Renal pelvis (tissue), 12 donors: ENCODE measurements at places on chromosomes 2 and 18.

GRCh38 chr2:1222056-1222455, 191.2 kb upstream of the TPO start:
- DNase-seq: no peak

GRCh38 chr2:33421820-33422219, 54.6 kb upstream of the RASGRP3 start:
- no peak for DNase-seq

DNA sequence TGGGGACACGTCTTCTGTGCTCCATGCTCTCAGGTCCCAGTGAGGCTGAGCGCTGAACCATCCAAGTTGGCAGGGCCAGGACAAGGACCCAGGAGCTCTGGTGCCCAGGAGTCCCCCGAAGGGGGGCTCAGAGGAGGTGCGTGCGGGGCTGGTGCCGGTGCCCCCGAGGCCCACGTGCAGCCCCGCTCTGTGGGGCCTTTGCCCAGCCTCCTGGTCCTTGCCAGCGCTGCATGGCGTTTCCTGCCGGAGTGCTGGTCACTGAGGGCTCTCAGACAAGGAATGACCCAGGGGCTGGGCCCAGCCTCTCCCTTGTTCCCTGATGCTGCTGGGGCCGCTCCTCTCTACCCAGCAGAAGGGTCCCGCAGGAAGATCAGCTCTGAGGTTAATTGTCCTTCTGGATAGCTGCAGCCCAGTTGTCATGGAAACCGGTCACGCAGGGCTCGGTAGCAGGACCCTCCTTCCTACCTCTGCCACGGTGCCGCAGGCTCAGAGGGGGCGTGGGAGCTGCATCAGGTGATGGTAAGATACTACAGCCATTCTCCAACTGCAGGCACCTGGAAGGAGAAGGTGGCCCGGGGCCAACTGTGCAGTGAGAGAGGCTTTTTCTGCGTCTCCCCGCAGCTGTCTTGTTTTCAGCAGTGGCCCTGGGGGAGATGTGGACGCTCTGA, 64.5 kb downstream of the RRM2 start:
- DNase-seq: no peak

- no peak for DNase-seq
Measured at GRCh38 chr2:8000870-8001269, 681.0 kb upstream of the ID2 start.

DNA sequence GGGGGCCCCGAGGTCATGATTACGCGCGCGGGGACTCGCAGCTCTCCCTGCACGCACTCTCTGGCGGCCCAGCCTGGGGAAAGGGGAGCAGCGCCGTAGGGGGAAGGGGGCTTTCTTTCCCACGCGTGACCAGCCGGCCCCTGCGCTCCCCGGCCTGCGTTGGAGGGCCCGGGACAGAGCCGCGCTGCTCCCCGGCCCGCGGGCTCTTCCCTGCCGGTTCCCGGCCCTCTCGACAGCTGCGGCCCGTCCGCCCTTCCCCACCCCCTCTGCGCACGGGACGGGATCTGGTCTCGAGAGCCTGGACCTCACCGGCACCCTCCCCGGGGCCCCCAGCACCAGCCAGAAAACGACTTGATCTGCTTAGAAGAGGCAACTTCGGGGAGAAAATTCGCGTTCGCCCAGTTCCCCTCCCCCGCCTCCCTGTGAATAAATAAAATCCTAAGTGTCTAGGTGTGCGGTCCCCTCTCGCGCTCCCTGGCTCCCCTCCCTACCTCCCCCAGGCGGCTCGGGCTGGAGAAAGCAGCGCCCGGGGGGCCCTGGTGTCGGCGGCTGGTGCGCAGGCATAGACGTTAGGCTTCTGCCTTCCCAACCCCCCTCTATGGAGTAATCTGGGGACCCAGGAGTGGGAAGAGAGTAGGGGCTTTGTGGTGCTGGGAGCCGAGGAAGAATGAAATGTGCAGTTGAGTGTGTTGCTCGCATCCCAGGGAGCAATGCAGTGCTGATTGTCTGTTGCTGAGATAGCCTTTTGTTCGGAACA, 803 bp upstream of the FIGN start:
- peak; percentile 64 for DNase-seq

DNA sequence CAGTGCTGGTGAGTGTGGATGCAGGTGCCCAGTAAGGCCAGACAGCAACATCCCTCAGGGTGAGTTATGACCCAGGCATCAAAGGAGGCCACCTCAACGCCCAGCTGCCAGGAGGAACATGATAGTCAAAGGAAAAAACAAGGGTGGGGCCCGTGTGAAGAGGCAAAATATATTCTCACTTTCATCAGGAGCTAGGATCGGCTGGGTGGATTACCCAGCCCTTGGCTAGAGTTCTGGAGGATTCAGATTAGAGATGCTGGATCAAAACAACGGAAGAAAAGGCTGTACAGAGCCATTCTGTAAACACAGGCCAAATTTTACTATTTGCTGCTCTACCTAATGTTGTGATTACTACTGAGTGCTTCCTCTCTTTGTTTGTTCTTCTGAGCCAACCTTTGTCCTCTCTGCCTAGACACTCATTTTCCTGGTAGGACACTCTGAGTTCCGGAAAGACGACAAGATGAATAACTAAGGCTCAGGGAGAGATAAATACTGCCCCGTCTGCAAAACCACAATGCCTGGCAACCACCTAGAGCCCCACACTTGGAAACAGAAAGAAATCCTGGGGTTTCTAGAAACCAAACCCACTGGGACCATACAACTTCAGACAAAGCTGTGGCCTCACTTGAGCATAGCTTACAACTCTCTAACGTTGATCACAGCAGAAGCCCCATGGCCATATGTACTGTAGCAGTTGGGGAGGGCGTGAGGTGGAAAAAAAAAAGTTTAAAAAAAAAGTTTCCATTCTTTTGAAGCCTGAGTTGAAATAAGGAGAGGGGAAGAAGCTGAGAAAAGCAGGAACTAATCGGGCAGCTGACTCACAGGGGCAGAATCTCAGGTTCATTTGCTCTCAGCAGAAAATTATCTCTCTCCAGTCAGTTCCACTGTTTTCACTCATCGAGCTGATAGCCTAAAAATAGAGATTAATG, 17.8 kb upstream of the PMAIP1 start:
- DNase-seq: no peak

DNA sequence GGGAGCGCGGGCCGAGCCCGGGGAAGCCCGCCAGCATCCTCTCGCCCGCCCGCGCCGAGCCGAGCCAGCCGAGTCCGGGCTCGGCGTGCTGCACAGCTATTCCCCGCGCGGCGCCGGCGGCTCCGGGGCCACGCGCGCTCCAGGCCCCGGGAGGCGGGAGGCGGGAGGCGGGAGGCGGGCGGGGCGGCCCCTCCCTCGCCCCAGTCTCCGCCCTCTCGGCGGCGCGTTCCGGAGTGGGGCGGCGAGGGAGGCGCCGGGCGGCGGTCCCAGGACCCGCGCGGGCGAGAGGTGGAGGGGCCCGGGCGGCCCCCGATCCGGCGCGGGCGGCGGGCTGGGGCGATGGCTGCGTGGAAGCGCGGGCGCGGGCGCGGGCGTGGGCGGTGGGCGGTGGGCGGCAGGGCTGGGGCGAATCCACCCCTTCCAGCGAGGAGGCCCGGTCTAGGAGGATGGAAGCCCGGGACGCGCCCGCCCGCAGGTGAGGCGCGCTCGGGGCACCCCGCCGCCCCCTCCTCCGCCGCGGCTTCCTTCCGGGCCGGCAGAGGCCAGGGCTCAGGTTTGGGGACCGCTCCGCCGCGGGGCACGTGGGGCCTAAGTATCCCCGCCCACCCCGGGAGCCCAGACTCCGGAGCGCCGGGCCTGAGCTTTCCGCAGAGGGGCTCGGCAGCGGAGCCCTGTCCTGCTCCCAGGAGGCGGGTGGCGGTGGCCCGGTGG, at the start of gene ADCY3:
ADCY3 (minus strand) TSS at position 140 of the 711 bp plus-strand sequence. CDS start 1,250 bp downstream, outside the sequence.
- DNase-seq: peak; percentile 39

DNA sequence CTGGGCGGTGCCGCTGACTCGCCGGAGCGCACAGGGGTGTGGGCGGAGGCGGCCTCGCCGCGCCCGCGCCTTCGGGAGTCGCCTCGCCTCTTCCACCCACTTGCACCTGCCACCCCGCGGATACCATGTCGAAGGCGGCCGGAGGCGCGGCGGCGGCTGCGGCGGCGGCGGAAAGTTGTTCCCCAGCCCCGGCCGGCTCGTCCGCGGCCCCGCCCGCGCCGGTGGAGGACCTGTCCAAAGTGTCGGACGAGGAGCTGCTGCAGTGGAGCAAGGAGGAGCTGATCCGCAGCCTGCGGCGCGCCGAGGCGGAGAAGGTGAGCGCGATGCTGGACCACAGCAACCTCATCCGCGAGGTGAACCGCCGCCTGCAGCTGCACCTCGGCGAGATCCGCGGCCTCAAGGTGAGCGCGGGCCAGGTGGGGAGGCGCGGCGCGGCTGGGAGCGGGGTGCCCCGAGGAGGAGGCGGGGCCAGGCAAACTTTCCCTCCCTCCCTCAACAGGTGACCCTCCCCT, 766 bp downstream of the CCDC85A start:
- no peak for DNase-seq

GRCh38 chr2:212364112-212364985, 174.3 kb downstream of the ERBB4 start:
- no peak for DNase-seq

DNA sequence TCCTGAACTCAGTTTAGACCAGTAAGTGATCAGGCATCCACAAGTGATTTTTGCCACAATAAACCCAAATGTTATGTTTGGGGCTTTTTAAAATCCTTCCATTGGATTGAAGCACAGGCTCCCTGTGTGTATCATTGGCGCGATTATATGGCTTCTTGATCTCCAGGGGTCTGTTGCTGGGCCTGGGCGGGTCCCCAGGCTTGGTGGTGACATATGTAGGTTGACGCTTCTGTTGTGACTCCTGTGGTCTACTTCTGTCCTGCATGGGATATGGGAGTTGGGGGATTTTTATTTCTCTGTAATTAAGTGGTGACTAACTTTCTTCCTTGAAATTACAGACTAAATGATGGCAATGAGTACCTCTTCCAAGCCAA, 56.2 kb upstream of the EML6 start:
- DNase-seq: no peak

DNA sequence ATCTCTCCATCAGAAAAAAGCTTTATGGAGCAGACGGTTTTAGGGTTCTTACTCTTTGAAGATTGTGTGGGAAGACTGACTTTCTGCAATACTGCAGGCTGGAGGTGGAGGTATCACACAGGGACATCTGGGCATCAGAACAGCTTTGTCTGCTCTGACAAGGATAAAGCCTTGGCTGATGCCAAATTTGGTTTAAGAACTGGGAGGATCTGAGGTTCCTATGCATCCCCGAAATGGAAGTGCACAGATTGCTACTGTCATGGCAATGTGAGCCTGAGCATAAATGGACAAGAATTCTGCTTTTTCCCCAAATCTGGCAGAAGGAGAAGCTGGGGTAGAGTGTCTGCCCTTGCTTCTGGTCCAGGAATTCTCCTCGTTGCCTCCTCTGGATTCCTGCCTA, 424.3 kb downstream of the SLC4A3 start:
- DNase-seq: no peak

DNA sequence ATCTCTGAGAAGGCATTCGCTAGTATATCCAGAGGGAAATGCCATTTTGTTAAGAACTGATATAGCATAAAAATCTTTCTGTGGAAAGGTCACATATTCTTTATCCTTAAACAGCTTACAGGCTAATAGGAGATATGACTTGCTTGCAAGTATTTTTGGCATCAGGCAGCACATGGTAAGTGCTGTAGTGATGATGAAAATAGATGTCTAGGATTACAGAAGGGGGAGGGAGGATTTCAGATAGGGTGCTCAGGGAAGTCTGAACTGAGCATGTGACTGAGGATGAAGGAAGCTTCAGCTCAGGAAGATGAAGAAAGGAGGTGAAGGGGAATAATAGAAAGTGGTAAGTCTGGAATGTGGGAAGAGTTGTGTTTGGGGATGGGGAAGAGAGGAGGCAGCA, 158.5 kb upstream of the NOSTRIN start:
- DNase-seq: no peak

GRCh38 chr18:6311456-6312215, 103.1 kb downstream of the L3MBTL4 start:
- DNase-seq: no peak

DNA sequence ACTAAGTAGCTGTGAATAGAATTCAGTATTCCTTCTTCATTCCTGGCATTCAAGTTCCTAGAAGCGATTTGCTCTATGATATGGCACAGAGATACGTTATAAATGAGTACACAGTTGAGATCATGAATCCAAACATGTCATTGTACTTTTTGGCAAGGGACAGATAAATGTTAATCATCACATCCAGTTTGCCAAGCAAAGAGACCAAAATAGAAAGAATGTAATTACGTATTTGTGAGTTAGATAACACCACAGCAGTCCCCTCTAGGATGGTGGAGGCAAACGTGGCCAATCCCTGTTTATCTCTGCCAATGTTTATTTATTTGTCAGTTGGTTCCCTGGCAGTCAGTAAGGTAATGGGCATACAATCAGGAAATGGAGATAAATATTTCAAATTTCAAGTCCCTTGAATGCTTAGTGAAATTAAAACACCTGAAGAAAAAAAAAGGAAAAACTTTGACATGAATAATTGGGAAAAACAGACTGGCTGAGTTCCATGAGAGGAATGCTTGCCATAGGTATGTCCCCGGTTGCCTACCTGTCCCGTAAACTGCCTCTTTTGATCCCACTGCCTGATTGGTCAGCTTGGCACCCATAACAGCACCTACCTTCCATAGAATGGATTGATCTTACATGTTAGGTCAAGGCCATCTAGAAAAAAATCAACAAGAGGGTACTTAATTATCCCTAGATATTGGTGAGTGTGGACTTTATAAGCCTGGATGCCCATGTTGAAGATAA, 451.1 kb upstream of the NETO1 start:
- DNase-seq: no peak

DNA sequence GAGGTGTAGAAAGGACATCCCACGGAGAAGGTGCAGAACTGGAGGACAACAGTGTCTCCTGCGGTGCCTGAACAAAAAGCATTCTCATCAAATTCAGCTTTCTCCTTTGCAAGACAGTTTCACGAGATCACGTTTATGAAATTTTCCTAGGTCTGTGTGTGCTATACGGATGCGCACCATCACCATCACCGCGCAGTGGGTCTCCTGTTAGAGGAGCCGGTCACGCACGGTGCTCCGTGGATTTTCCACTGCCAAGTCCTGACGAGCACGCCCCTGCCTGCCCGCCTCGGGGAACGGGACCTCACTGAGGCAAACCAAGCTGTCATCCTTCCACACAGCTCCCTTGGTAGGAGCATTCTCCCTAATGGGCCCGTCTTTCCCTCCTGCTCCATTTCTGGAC, 140.4 kb upstream of the TPO start:
- DNase-seq: no peak

GRCh38 chr18:32302806-32303205, 113.0 kb downstream of the MEP1B start:
- no peak for DNase-seq

GRCh38 chr2:80028051-80028450, 276.5 kb downstream of the LRRTM1 start:
- DNase-seq: no peak
